Tibial nerve (tissue), 4 donors: ENCODE measurements at places on chromosomes 2 and 18.

DNA sequence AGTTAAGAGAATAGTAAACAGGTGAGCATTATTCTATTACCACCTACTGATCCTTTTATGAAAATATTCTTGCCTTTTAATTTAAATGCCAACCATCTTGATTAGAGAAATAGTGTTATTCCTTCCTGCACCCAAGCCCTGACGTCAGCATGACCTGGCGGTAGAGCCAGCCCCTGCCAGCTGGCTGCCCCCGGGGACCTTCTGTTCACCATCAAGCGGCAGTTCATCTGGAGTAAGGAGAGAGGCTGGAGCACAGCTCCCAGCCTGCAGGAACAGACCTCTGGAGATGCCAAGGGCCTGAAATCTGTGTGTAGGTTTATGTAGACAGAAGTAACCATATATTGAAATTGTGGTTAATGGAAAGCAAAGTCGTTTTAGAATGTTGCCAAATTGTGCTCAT, 171.8 kb downstream of the GBX2 start:
- no peak overlapping the region for H3K4me3 ChIP-seq
- DNase-seq = no peak
- no peaks in the 10 kb centered on the region for H3K4me1 ChIP-seq
- no peaks in the 10 kb centered on the region for H3K27me3 ChIP-seq
- no peaks in the 10 kb centered on the region for H3K36me3 ChIP-seq

- no peaks in the 10 kb centered on the region for H3K27me3 ChIP-seq
- no peak overlapping the region for H3K27ac ChIP-seq
- H3K4me1 ChIP-seq = no peaks in the 10 kb centered on the region
- no peaks in the 10 kb centered on the region for H3K36me3 ChIP-seq
- DNase-seq = no peak
Measured at GRCh38 chr2:214069254-214069653, 341.6 kb upstream of the VWC2L start.

DNA sequence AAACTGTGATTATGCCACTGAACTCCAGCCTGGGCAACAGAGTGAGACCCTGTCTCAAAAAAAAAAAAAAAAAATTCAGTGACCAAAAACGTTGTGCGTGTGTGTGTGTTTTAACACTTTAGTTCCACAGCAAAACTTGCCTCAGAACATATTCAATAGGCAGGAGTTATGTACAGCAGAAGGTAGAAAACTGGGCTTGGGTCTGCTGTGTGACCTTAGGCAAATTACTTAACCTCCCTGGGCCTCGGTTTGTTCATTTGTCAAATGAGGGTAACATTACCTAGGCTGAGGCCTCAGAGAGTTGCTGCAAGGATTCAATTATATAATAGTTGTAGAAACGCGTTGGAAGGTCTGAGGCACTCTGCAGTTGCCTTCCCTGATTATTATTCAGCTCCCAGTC, 10.3 kb upstream of the SCG2 start:
- H3K27me3 ChIP-seq = no peaks in the 10 kb centered on the region
- no peak overlapping the region for H3K27ac ChIP-seq
- DNase-seq = no peak
- peaks cover 14% of the 10 kb centered on the region for H3K4me1 ChIP-seq
- H3K4me3 ChIP-seq = peak overlapping the region; percentile 4
- H3K36me3 ChIP-seq = no peaks in the 10 kb centered on the region

GRCh38 chr2:134583997-134584520, 134.7 kb downstream of the TMEM163 start:
- no peaks in the 10 kb centered on the region for H3K4me1 ChIP-seq
- H3K27me3 ChIP-seq = no peaks in the 10 kb centered on the region
- no peak overlapping the region for H3K27ac ChIP-seq
- no peaks in the 10 kb centered on the region for H3K36me3 ChIP-seq
- no peak for DNase-seq
- no peak overlapping the region for H3K4me3 ChIP-seq
